ENCODE measurements at places on chromosomes 3 and 15.
A peak's percentile ranks its signal among the peaks of the same experiment; 100 is the strongest.

- no peak for DNase-seq
Measured at GRCh38 chr3:73432023-73432705, 192.6 kb downstream of the PDZRN3 start.

- DNase-seq: no peak
Measured at GRCh38 chr15:90818251-90819210, 49.9 kb upstream of the FURIN start.

DNA sequence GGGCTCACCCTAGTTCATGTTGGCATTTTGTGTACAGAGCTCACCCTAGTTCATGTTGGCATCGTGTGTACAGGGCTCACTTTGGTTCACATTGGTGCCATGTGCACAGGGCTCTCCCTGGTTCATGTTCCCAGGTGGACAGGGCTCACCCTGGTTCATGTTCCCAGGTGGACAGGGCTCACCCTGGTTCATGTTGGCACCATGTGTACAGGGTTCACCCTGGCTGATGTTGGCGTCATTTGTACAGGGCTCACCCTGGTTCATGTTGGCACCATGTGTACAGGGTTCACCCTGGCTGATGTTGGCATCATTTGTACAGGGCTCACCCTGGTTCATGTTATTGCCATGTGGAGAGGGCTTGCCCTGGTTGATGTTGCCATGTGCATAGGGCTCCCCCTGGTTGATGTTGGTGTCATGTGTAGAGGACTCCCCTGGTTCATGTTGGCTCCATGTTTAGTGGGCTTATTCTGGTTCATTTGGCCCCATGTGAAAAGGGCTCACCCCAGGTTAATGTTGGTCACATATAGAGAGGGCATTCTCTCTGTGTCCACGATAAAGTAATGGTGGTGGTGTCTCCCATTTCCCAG lies 31.7 kb upstream of the NR2C2 start:
- DNase-seq: no peak

- no peak for DNase-seq
Measured at GRCh38 chr15:52760562-52760961, 29.6 kb downstream of the ONECUT1 start.

DNA sequence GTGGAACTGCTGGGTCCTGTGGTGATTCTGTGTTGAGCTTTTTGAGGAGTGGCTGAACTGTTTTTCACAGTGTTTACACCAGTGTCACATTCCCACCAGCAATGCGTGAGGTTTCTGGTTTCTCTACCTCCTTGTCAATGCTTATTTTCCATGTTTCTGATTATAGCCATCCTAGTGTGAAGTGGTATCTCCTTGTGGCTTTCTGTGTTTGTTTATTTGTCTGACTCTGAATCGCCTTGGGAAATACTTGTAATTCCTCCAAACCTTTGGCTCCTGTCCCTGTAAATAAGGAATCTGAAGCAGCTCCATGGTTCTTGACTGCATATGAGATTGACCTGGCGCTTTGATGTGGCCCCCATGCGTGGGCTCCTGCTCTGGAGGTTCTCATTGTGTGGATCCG lies 20.6 kb downstream of the FAN1 start:
- DNase-seq: no peak

- DNase-seq: no peak
Measured at GRCh38 chr3:38131621-38132369, 5.1 kb downstream of the ACAA1 start.

DNA sequence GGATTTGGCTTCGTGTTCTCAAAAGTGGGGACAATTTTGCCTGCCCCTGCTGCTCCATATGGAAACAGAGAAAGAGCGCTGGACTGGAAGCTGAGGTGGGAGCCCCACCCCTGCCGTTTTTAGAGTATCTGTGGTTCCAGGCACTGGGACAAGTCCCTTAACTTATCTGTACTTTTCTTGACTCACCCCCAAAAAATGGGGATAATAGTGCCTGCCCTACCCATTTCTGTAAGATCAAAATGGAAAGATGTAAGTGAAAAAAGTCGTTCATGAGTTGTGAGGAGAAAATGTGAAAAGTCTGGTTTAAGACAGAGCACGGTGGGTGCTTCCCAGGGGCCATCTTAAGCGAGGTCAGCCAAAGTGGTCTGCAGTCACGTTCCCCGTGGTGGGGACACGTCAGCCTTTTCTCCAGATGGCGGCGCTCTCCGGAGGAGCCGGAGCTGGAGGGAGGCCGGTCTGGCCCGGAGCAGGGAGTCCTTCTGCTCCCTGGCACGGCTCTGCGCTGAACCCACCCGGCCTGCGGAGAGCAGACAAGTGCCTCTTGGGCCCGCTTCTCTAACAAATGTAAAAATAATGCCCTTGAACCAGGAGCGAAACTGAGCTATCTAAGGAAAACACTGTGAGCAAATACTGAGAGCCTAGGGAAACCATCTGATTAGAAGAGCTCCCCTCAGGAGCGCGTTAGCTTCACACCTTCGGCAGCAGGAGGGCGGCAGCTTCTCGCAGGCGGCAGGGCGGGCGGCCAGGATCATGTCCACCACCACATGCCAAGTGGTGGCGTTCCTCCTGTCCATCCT lies at the start of gene CLDN18:
Gene CLDN18 (plus strand): TSS at position 690 of the 797 bp plus-strand sequence. CDS start 61 bp downstream, at position 751.
- no peak for DNase-seq

GRCh38 chr15:85615930-85616329 lies 178.8 kb downstream of the KLHL25 start:
- no peak for DNase-seq

GRCh38 chr3:31614162-31614921 lies 81.6 kb downstream of the STT3B start:
- no peak for DNase-seq

DNA sequence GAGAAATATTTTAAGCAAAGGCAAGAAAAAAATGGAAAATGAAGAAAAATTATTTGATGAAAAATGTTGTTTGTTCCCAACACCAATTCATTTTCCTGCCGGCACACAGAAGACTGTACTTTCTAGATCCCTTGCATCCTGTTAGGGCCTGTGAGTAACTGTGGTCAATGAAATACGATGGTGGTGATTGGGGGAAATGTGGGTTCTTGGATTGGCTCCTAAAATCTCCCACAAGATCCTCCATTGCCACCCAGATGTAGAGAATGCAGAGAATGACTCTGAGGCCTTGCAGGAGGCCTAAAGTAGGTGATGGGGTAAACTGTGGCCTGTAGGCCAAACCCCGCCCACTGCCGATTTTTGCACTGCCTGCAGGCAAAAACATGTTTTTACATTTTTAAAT lies 46.3 kb upstream of the C3orf70 start:
- DNase-seq: no peak

- DNase-seq: peak; percentile 60
Measured at GRCh38 chr15:51341366-51342226, at the start of gene GLDN. GLDN (plus strand) TSS chr15:51341655; CDS start chr15:51341685, 30 bp downstream.

- no peak for DNase-seq
Measured at GRCh38 chr15:89111961-89112340, 23.7 kb downstream of the ABHD2 start.

- no peak for DNase-seq
Measured at GRCh38 chr3:149366941-149367840, 10.3 kb downstream of the TM4SF1 start.

GRCh38 chr3:124201226-124201625 lies 209.3 kb upstream of the ROPN1 start:
- no peak for DNase-seq

DNA sequence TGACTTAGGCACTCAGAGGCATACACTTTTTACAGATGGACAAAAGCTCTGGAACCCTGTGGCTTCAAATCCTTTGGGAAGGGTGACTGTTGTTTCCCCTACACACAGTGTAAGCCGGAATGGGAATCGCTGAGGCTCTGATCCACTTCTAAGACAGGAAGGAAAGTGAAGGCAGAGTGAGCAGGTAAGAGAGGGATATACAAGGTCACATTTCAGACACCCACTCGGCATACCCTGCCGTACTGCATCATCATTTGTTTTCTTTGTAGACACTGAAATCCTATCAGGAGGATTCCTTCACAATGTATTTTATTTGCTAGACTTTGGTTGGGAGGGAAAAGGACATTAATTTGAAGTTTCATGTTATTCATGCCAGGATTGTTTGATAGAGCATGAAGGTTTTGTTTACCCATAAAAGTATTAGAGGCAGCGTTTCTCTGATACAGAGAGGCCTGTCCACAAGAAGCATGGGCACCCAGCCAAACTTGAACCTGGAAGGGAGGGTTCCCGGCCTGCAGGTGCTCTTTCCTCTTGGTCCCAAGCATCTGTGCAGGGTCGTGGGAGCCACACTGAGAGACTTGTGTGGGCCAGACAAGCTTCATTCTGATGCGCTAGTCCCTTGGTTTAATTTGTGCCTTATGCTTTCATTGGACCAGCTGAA lies 21.9 kb upstream of the POLR2M start:
- no peak for DNase-seq

GRCh38 chr3:111764645-111765091 lies 94.4 kb upstream of the PHLDB2 start:
- DNase-seq: no peak

- no peak for DNase-seq
Measured at GRCh38 chr3:59364496-59364895, 314.7 kb upstream of the CFAP20DC start.

DNA sequence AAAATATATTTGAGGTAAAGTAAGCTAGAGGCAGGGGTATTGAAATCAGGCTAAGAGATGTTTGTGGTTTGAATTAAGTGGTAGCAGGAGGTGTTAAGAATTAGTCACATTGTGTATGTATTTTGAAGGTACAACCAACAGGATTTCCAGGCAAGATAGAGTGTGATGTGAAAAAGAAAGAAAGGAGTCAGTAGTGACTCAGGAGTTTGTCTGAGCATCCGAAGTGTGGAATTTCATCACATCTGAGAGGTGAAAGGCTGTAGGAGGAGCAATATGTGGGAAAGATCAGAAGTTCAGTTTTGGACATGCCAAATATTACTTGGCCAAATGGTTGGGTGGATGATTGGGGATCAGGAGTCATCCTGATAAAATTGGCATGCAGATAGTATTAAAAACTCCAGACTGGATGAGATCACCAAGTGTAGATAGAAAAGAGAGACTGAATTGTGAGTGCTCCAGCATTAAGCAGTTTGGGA lies 32.1 kb upstream of the EBLN2 start:
- DNase-seq: no peak

DNA sequence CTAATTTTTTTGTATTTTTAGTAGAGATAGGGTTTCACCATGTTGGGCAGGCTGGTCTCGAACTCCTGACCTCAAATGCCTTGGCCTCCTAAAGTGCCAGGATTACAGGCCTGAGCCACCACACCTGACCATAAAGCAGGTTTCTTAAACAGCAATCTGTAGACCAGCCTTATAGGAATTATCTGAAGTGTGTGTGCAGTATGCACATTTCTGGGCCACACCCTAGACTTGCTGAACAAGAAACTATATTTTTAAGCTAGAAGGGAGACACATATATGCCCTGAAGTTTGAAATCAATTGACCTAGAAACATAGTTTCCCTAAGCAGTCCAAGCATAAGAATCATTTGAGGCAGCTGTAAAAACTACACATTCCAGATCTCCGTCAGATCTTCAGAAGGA lies 805.7 kb downstream of the TUSC7 start:
- no peak for DNase-seq

- no peak for DNase-seq
Measured at GRCh38 chr3:152374262-152374990, 105.7 kb downstream of the MBNL1 start.

DNA sequence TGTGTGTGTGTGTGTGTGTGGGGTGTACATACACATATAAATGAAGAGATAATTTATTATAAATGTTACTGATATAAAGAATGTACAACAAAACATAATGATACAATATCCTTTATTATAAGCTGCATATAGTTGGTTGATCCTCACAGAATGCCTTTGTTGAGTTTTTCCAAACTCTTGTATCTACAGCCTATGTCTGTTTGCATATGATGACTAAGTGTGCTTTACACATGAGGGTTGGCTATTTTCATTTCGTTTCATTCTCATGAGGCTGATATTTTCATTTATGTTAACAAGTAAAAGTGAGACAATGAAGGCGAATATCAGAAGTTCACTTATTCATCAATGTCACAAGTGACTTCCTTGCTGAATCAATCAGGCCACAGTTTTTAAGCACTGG lies 45.1 kb downstream of the TM2D3 start:
- DNase-seq: no peak

DNA sequence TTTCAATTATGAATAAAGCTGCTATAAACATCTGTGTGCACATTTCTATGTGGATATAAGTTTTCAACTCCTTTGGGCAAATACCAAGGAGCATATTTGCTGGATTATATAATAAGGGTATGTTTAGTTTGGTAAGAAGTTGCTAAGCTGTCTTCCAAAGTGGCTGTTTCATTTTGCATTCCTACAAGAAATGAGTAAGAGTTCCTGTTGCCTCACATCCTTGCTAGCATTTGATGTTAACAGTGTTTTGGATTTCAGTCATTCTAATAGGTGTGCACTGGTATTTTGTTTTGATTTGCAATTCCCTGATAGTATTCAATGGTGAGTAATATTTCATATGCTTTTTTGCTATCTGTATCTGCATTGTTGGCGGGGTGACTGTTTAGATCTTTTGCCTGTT lies 120.7 kb upstream of the MDFIC2 start:
- DNase-seq: no peak
